ENCODE measurements at places on chromosomes 7 and 10.
A peak's percentile ranks its signal among the peaks of the same experiment; 100 is the strongest.

DNA sequence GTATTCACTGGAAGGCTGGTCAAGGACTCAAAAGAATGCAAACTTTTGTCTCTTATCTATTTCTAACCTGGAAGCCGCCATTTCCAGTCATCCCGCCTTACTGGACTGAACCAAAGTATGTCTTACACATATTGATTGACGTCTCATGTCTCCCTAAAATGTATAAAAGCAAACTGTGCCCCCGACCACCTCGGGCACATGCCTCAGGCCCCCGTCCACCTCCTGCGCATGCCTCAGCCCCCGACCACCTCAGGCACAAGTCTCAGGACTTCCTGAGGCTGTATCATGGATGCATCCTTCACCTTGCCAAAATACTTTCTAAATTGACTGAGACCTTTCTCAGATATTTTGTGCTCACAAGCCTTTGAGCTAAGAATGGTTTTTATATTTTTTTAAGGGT is 148.6 kb downstream of the PTPRN2 start:
- DNase-seq: no peak

DNA sequence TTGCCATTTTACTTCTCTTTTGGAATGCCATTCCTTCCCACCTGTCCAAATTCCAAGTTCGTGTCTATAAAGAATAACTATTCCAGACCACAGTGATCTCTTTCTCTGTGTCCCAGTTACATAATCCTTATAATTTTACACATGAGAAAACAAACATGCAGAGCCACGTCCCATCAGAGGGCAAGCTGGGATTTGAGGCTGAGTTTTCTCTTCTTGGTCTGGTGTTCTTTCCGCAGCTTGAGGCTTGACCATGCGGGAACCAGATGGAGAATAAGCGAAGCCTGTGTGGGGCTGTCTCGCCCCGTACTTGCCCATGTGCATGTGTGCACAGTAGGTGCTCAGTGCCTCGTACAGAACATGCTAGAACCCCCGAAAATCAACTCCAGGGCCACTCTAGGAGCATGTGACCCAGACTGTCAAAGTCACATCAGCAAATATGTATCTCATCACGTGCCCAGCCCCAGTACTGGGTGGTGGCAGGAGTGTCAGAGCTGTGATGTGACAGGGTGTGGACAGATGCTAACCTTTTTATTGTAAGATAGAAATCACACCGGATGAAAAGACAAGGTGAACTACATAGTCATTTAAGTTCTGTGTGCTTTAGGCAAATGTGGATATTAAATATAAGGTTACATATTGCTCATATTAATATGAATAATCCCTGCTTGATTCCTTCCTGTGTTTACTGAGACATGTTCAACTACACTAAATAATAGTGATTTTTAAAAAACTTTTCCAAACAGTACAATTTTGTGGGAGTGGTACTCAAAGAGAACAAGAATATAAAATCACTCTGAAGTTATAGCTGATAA is 3.2 kb downstream of the INSIG1 start:
- DNase-seq: no peak

GRCh38 chr10:30034433-30035137 is 24.8 kb downstream of the JCAD start:
- DNase-seq: no peak

GRCh38 chr7:114554781-114555537 is 140.3 kb downstream of the FOXP2 start:
- no peak for DNase-seq

DNA sequence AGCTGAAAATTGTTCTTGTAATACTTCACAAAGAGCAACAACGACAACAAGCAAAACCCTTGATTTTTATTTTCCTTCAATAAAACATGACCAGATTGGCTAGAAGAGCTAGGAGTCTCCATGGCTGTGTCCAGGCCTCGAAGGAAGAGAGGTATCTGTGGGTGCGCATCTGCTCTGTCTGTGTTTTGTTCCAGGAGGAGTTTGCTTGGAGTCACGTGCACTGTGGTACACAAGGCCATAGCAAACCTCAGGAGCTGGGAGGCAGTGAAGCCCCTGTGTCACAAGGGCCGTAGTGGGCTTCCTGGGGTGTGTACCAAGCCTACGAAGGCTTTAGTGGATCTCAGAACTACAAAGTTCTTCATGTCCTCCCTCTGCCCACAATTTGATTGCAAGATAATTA is 271.7 kb downstream of the TWIST1 start:
- no peak for DNase-seq

GRCh38 chr10:104246976-104247375 is 7.7 kb upstream of the GSTO1 start:
- no peak for DNase-seq

- no peak for DNase-seq
Measured at GRCh38 chr10:109475711-109476421, 447.4 kb downstream of the XPNPEP1 start.

DNA sequence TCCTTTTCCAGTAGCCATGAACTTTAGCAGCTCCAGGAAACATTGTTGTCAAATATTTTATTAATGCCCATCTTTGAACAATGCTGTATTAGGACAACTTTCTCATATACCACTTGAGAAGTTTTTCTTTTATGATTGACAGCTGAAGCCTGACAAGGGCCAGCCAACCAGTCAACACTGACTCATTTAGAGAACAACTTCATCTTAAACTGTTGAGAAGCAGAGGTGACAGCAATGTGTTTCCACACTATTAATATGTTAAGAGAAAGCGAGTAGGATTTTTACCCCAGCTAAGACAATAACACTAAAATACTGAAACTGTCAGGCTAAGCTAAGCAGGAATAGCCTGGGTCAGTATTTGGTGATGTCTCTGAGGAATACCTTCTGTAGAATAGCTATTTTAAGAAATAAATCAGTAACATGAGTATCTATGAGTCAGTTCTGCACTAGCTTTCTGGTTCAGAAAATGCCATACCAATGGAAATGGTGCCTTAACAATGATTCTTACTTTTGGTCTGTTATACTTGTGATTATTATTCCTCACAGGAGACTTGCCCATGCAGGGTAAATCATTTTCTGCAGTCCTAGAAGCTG is 168.8 kb upstream of the POT1 start:
- no peak for DNase-seq

- no peak for DNase-seq
Measured at GRCh38 chr10:4353059-4353655, 472.9 kb upstream of the AKR1E2 start.

GRCh38 chr7:18390535-18390907 is 105.0 kb upstream of the HDAC9 start:
- no peak for DNase-seq

DNA sequence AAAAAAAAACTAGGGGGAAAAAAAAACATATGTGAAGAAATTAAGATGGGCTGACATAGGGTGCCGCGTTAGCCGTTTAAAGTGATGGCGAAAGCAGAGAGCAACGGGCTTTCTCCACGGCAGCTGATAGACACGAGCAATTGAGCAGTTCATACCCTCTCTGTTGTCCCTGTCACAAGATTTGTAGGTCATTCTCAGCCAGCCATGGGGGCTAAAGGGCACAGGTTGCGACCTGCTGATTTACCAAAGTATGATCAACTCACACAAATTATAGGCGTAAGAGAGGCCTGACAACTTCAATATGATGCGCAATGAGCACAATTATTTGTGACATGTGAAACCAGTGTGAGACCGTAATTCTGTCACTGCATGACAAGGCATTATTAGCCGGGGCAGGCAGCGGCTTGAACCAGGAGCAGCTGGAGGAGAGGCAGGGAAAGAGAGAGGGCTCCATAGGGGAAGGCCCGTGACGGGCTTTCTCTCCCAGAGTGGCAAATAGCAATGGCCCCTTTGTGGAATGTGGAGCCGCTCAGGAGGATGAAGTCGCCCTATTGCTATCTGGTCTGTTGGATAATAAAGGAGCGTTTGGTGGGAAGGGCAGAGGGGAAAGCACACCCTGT is 195.1 kb upstream of the HABP2 start:
- DNase-seq: no peak

GRCh38 chr7:130961128-130961601 is 227.2 kb upstream of the KLF14 start:
- DNase-seq: no peak

GRCh38 chr10:127563718-127564553 is 14.8 kb downstream of the NPS start:
- DNase-seq: no peak

DNA sequence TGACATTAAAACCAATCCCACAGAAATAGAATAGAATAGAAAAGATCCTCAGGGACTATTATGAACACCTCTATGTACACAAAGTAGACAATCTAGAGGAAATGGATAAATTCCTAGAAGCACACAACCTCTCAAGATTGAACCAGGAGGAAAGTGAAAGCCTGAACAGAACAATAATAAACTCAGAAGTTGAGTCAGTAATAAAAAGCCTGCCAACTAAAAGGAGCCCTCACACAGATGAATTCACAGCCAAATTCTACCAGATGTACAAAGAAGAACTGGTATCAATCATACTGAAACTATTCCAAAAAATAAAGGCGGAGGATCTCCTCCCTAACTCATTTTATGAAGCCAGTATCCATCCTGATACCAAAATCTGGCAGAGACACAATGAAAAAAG is 220.3 kb upstream of the HPS1 start:
- no peak for DNase-seq

GRCh38 chr10:77529050-77529576 is 108.5 kb downstream of the KCNMA1 start:
- no peak for DNase-seq

GRCh38 chr7:114630201-114630990 is 215.8 kb downstream of the FOXP2 start:
- DNase-seq: no peak

GRCh38 chr7:12581897-12582296 is 11.4 kb downstream of the SCIN start:
- DNase-seq: no peak

DNA sequence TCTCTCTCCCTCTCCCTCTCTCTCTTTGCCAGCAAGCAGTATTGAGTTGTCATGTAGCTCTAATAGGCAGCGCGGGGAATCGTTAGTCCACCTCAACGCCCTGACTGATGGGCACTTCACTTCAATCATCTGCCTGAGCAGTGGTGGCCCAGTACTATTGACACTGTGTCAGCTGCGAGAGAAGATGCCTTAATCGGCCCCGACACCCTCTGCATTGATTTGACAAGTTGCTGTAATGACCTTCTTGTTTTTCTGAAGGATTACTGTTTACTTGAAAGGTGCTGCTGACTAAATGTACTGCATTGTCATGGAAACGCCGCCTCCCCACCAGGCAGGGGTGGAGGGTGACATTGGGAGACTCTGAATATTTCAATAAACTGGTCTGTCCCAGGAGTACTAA is 913.8 kb downstream of the KCNMA1 start:
- no peak for DNase-seq

GRCh38 chr7:1114088-1114487 is 26.2 kb downstream of the GPER1 start:
- DNase-seq: no peak

DNA sequence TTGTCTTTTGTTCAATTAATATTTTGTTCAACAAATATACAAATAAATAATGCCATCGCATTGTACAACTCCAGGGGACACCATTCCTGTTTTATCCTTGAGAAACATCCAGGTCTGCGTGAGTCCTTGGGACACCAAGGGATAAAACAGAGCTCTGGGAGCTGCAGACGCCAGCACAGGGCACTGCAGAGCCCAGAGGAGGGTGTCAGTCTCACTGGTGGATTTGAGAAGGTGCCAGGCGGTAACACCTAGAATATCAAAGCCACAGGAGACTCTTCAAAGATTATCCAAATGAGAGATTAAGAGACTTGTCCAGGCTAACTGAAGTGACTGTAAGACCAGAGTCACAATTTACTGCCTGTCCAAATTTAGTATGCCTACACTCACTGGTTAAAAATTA is 55.3 kb downstream of the TEX36 start:
- DNase-seq: no peak

- no peak for DNase-seq
Measured at GRCh38 chr7:1964913-1965578, 267.7 kb downstream of the MAD1L1 start.

DNA sequence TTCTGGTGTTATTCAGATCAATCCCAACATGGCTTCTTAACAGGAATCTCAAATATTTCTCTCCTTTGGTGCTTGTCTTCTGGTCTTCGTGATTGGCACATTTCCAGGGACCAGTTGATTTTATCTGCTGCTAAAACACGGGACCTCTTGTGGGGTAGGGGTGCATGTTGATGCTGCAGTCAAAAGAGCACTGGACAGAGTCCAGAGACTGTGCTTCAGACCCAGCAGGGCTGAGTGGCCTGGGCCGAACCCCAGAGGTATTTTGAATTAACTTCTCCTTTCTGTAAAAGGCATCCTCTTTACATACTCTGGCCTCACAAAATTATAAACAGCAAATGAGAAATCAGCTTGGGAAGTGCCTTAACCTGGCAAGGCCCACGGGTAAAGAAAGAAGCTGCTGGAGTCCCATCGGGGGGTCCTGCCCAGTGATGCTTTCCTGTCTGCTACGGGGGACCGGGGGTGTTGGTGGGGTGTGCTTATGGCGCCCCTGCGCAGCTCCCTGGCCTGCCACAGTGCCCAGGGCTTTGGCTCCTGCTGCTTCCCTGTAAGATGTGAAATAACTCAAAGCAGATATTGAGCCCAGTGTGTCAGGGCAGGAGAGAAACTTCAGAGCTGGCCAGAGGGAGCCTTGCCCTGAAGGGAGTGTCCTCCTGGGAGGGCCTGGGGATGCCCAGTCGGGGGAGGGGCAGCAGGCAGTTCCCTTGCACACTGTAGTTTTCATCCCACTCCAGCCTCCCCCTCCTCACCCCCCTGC is 230.5 kb downstream of the TCF7L2 start:
- no peak for DNase-seq

DNA sequence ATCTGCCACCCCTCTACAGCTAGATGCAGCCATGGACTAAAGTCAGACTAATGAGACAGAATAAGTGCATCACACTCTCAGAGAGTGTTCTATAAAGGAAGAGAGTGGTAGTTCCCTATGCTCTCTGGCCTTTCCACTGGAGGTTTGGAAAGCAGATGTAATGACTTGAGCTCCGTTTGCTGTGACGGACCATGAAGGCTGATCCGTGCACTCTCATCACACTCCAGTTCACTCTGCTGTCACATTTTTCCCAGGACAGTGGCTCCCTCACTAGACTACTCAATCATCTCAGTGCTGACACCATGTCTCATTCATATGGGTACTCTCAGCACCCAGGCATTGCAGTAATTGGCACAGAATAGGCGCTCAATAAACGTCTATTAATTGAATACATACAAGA is 20.4 kb downstream of the TRDMT1 start:
- no peak for DNase-seq

- DNase-seq: peak; percentile 26
Measured at GRCh38 chr10:79057481-79058275, 11.1 kb upstream of the ZMIZ1 start.

DNA sequence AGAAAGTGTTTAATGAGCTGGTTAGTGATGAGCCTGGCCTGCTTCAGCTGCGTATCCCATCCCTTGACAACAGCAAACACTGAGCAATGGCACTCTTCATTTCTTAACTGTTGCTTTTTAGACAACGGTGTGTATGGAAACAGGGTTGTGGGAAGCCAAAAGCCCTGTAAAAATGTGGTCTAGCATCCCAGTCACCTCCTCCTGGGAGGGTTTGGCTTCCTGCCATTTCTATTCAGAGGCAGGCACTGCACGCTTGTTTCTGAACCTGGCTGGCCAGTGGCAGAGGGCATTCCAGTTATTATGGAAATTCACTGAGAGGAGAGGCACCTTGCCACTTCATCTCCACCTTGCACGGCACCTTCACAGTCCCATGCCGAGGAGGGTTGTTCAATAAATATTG is 123.0 kb upstream of the ADARB2 start:
- no peak for DNase-seq

All from RWPE2 (cell line).